ENCODE measurements at places on chromosomes 11 and 22.

- no peak for DNase-seq
These were observed 600 bp upstream of the CENPM start for GRCh38 chr22:41947424-41948080.

- no peak for DNase-seq
These were observed 152.6 kb upstream of the B3GAT1 start for GRCh38 chr11:134564472-134565200.

- DNase-seq: no peak
These were observed 8.2 kb downstream of the RRP7A start for GRCh38 chr22:42511401-42511891.

GRCh38 chr11:79189601-79190000 lies 251.2 kb downstream of the TENM4 start:
- DNase-seq: no peak

DNA sequence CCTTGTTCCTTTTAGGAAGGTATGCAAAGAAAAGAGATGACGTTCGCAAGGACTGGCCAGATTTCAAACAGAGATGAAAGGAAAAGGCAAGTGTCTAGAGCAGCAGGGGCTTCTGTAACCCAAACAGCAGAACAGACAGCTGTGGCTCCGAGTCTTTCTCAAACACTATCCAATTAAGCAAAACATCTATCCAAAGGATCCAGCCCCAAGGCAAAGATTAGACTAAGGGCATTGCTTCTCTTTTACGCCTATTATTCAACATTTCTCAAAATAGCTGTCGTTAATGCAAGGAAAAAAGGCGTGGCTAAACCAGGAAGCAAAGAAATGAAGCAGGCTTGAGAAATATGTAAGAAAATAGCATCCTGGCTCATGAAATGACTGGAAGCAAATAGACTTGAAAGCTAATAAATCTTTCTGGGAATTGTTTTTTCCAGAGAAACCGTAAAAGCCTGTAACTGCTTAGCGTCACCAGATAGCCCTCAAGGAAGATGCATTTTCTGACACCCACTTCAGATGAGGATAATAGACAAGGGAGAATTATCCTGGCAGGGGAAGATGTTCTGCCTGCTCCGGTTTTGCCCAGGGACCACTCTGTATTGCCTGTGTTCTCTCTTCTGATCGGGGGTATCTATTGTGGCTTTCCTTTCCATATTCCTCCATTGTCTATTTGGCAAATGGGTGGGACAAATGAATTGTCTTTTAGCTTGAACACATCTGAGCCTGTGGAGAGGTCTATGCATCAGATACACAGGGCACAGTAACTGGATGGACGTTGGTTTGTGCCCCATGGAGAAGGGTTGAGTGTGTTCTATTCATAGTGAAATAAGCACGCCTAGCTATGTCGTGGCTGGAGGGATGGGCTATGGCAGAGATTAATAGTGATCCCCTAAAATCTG lies 20.2 kb downstream of the C11orf96 start:
- no peak for DNase-seq

- DNase-seq: no peak
These were observed 24.9 kb downstream of the ASCC2 start for GRCh38 chr22:29813126-29813525.

DNA sequence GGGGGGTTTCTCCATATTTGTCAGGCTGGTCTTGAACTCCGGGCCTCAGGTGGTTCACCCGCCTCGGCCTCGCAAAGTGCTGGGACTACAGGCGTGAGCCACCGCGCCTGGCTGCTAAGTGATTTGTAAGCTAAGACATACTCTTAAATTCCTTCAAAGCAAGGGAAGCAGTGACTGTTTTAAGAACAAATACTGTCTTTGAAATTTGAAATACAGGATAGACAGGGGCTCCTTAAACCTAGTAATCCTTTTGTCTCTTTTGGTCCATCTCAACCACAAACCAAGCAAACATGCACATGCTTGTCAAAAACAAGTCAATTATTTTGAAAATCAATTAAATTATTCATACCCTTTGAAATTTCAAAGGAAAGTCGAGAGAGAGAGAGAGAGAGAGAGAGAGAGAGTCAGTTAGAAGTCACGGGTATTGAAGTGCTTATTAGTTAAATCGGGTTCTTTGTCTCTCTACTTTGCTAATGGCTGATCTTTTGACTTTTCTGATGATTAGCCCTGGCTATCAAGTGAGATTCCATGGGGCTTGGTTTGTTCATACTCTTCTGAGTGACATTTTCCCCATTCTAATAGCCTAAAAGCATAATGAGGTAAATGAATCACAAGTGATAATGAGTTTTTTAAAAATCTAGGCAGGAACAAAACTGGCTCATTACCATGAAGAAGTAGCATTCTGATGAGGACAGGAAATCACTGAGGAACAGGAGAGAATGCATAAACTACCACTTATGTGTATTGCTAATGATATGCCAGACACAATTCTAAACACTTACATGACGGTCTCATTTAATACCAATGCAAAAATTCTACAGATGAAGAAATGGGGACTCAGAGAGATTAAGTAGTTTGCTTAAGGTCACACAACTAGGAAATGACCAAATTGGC lies 48.0 kb downstream of the MCHR1 start:
- DNase-seq: no peak

DNA sequence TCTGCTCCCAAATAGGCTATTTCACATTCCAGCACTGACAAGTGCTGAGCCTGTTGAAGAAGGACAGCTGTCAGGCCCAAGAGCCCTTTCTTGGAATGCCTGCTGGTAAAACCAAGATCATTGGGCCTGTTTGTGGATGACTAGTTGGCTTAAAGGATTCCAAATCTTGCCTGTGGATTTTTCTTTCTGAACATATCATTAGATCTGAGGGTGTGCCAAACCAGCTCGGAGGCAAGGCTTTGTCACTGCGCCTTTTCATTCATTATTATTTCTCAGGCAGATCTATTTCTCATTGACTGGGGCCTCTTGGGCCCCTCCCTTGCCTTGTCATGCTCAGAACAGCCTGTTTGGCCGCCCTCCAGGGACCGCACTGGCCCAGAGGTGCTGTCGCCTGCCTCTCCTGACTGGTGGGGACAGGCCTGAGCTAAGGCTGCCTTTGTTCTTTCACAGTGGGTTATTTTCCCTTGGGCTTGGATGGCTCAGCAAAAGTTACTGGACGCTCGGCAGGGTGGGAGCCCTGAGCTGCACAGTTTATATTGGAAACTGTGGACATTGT lies 222.7 kb upstream of the SESN3 start:
- no peak for DNase-seq

DNA sequence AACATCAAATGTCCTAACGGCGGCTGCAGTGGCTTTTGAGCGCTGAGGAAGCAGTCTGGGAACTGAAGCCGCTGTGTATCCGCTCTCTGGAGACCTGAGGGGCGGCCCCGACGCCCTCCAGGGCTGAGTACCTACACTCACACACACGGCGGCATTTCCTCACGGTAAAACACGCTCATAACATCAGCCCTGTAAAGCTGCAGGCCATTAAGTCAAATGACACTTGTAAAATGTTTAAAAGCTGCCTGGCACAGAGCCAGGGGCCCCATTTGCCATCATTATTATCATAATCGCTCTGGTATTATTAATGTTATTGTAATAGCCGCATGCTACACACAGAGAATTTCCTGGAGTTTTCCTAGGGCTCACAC lies 5.1 kb downstream of the CARS1 start:
- DNase-seq: no peak

DNA sequence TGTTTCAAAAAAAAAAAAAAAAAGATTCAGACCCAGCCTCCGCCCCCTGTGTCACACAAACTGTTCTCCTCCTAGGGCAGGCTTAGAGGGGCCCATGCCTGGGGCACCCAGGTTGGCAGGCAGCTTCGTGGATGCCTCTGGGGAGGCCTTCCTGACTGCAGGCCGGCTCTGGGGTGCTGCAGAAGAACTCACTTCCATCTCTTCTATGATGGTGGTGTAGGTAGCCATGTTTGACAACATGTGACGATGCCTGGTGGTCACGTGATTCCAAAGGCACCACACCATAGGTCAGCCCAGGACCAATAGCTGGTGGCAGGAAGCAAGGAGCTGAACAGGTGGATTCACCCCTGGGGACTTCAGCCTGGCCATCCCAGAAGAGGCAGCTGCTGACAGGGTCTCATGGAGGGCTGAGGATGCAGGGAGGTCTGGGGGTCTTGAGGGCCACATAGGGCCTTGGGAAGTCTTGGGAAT lies 24.1 kb upstream of the CELSR1 start:
- no peak for DNase-seq

DNA sequence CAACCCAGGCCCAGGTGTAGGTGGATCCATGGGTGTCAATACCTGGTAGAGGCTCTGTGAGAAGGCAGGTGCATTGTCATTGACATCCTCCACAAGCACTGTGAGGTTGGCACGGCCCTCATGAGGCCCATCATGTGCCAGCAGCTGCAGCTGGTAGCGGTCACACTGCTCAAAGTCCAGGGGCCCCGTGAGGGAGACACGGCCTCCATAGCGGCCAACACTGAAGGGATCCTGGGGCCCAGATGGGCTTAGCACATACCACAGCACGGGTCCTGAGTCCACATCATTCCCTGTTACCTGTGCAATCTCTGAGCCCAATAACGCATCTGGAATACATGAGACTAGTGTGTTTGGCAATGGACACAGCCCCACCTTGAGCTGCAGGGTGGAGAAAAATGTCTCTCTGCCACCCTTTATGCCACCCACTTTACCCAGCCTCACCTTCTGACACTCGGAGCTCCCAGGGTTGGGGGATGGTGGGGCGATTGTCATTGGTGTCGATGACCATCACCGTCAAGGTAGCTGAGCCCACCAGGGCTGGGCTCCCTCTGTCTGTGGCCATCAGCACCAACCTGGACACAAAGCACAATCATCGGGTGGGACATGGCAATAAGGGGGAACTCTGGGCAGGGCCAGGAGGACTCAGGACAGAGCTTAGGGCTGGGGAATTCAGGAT lies 6.1 kb upstream of the TPP1 start:
- DNase-seq: no peak

DNA sequence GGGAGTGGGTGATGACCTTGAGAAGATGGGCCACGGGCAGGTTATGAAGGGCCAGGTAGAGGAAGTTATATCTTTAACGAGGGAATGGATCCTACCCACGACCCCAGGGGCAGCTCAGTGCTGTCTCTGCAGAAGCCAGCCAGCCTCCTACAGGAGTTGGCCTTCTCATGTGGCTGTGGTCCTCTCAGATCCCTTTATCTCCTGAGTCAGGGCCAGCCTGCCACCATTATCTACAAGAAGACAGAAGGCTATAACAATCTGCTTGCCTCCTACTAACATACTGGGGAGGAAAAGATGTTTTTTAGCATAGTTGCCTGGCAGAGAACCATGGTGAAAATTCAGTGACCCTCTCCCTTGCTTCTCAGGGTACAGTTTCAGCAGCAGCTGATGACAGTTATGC lies 7.0 kb upstream of the YWHAH start:
- DNase-seq: no peak

- no peak for DNase-seq
These were observed 27.9 kb upstream of the GRK3 start for GRCh38 chr22:25536589-25536988.

DNA sequence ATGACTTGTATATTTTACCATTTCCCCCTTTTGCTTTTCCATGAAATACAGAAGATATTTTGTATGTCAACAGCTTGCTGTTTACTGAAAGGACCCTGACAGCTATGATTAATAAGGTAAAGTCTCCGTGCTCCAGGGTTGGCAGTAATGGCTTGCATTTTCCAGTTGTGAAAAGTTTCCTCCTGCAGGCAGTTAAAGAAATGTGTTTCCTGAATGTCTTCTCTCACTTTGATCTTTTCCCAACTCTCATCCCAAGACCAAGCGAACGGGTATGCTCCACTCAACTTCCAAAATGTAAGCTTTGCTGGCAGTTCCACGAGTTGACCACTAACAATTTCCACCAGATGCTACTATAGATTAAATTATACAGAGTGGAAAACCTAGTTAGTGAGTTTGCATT lies 8.9 kb downstream of the FIBIN start:
- no peak for DNase-seq

DNA sequence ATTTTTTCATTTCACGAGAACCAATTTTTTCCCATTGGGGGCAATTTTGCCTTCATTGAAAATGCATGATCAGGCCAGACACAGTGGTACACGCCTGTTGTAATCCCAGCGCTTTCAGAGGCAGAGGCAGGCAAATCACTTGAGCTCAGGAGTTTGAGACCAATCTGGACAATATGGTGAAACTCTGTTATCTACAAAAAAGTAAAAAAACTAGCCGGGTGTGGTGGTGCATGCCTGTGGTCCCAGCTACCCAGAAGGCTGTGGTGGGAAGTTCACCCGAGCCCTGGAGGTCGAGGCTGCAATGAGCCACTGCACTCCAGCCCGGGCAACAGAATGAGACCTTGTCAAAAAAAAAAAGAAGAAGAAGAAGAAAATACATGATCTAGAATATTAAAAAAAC lies 19.2 kb upstream of the UPK3A start:
- no peak for DNase-seq

GRCh38 chr11:116412118-116412889 lies 360.5 kb downstream of the BUD13 start:
- DNase-seq: no peak

- no peak for DNase-seq
These were observed 69.8 kb downstream of the ARFGAP2 start for GRCh38 chr11:47106798-47107411.

GRCh38 chr11:131910523-131911387 lies 540.3 kb downstream of the NTM start:
- DNase-seq: no peak

- no peak for DNase-seq
These were observed 11.1 kb upstream of the ANO1 start for GRCh38 chr11:70067036-70067435.

DNA sequence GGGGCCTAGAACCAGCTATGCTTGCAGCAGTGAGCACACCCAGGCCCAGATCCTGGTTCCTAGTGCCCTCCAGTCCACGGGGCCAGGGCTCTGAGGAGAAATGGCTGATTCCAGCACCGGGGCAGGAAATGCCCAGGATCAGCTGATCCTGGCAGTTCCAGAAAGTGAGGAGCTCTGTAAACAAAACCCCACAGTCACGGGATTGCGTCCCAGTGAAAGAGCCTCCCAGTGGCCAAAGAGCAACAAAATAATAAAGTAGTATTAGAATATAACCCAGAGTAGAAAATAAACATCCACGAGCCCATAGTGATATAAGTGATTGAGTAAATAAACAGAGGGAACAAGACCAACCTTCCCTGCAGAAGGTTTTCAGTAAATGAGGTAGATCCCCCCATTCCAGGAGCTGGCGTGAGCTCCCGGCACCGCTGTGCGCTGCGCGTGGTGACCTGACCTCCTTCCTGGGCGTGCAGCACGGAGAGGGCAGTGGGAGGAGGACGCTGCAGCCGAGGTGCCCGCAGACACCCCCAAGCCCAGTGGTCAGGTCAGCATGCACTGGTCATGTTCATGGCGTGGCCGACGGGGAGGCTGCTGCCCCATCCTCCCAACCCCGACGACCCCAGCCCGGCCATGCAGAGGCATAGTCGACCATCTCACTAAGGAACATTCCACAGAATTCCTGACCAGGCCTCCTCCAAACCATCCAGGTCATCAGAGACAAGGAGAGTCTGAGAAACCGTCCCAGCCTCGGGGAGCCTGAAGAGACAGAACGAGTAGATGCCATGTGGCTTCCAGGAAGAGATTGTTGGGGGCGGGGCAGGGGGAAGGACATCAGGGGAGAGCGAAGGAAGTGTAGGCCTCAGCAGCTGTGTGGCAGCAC lies 19.8 kb downstream of the PTDSS2 start:
- peak; percentile 64 for DNase-seq
